ENCODE measurements at places on chromosomes 4 and X. TPM values are rescaled to one million over a fixed set of nuclear protein-coding genes. Genes with fewer than 3 reads are reported as not detected.

CHIC2 gene
- 6.9 TPM for total RNA-seq

DNA sequence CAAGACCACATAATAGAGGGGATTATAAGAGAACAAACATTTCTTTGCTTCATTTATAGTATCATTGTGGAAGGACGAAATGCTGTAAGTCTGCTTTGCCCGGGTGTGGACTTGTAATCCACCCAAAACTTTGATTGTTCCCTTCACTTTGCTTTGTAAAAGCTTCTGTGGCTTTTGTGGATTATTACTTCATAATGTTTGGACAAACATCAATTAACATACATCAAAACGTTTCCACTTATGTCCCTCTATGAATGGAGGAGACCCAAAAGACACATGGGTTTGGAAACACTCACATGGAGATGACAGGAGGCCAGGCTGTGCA lies 415.4 kb downstream of the SPRY1 start:
- DNase-seq = no peak

DNA sequence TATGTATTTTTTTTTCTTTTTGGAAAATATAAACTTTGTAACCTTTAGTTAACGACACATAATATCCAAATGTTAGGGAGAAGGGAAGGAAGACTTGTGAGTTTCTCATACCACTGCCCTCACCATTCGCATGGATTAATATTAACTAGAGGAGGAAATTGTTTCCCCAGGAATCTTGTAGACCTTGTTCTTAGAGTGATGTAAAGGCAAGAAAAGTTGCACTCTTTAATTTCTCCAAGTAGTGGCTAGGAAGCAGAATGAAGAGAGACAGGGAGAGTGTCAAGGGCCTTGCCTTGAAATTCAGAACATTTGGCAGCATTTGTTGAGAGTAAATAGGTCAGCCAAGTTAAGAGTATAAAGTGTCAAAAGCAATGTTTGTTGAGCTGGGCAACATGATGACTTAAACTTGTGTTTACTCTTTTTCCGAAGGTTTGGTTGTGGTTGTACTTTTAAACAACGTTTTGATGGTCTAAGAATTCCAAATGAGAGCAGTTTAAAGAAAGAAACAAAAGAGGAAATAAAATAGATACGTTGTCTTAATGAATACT lies 105.7 kb downstream of the TENM3 start:
- DNase-seq = no peak

DNA sequence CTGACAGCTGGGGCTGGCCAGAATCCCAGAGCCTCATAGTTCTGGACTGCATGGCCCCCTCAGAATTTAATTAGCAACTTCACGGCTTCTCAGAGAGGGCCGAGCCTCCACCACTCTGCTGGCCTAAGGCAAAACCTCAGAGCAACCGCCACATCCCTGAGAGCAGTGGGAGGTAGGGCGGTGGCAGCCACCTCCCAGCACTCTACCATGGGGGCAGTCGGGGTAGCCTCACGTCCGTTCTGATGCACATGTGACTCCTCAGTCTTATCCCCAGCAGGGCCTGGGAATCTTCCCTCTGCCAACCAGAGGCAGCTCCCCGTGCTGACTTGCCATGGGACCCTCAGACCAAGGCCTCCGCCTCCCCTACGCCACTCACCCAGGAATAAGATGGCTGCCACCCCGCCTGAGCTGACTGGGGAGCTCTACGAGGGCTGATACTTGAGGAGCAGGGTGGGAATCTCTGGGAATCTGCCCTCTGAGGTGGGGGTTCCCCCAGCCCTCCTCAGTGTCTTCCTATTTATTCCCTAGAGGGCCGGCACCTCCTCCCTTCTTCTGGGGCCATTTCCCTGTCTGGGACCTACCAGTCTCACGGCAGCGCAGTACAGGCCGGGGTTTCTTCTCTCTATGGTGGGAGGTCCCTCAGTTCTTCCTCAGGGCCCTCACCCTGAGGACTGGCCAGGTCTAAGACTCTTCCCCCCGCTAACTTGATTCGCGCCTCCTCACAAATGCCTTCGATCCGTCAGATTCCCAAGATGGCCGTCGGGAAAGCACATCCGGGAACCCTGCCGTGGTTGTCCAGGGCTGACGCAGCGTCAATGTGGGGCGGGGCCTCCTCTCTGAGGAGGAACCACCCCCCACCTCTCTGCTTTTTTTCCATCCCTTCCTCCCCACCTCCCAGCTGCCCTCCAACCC lies at the start of gene MAGEC2:
TSS of gene MAGEC2 (minus strand) at position 769 of the 912 bp plus-strand sequence. CDS start 1,303 bp downstream, outside the sequence.
- no peak for DNase-seq
